ENCODE measurements at places on chromosomes 3 and 15. TPM values are rescaled to one million over a fixed set of nuclear protein-coding genes. Genes with fewer than 3 reads are reported as not detected.

SPATA12 gene
- not detected for total RNA-seq

RARRES1 gene
- total RNA-seq: not detected

SH3GL3 gene
- not detected for total RNA-seq

TTLL13 gene
- 1.4 TPM for total RNA-seq

DNA sequence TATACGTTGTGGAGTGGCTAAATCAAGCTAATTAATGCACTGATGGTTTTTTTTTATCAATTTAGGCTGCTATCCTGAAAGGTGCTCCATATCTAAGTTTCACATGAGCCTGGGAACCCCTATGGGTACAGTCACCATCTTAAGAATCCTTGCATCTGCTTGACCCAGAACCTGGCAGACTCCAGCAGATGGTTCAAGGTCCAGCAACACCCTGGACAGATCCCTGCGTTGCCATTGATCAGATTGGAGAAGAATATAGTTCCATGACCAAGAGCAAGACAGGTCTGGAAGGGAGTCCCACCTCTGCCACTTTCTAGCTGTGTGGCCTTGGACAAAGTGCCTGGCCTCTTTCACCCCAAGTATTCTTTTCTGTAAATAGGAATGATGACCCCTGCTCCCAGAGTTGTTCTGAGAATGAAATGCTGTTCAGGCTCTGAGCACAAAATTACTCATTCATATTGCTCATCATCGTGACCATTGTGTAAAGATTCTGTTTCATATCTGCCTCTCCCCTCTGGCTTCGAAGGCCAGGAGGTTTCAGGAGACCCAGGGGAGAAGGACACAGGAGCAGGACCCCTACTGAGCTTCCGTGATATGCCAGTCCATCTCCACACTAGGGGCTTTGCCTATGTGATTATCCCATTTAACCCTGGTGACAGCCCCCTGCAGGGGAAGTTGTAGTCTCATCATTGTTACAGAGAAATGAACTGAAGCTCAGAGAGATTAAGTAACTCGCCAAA lies 30.0 kb upstream of the TSEN2 start:
- DNase-seq: no peak
- H3K36me3 ChIP-seq: no peaks in the 10 kb centered on the region
- no peak overlapping the region for H3K27ac ChIP-seq

GRCh38 chr15:101026656-101027272 lies 107.6 kb downstream of the LRRK1 start:
- no peaks in the 10 kb centered on the region for H3K36me3 ChIP-seq
- H3K27ac ChIP-seq: no peak overlapping the region
- no peak overlapping the region for H3K4me3 ChIP-seq
- no peak for DNase-seq
- peaks cover 8% of the 10 kb centered on the region for H3K27me3 ChIP-seq

KBTBD12 gene
- not detected for total RNA-seq

DNA sequence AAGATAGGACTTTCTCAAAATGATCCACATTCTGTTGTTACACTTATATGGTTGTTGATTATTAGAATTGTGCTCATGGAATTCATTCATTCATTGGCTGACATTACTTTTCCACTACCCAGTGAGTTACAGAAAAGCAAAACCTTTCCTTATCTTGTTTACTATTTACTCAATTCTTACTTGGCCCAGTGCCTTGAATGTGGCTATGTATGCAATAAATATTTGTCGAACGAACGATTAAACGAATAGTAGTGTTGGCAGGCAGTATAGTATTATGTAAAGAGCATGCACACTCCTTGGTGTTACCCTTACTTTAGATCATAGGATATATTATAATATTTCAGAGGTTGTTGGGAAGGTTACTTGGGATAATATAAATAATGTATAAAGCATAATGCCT lies 31.0 kb downstream of the CTDSPL2 start:
- DNase-seq: no peak
- no peaks in the 10 kb centered on the region for H3K27me3 ChIP-seq
- no peak overlapping the region for H3K4me3 ChIP-seq
- H3K36me3 ChIP-seq: peaks cover 29% of the 10 kb centered on the region

GRCh38 chr3:46093966-46094365 lies 66.7 kb upstream of the XCR1 start:
- peaks cover 2% of the 10 kb centered on the region for H3K27me3 ChIP-seq
- no peak overlapping the region for H3K27ac ChIP-seq
- H3K4me3 ChIP-seq: no peak overlapping the region
- peaks cover 10% of the 10 kb centered on the region for H3K36me3 ChIP-seq
- peaks cover 76% of the 10 kb centered on the region for H3K4me1 ChIP-seq

DNA sequence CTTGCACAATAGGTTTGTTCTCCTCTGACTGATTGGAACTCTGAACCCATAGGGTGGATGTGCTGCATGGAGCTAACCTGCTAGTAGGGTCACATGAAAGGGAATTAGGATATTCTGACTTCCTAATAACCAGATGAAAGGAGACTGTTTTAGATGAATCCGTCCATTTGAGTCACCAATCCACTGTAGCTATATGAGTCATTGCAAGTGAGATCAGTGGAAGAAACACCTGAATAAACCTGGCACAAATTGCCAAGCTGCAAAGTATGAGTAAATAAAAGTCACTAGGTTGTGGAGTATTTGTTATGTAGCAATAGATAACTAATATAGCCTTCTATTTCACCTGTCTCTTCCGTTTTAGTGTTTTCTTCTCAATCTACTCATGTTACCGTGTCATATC lies 584.4 kb downstream of the PDCD6IP start:
- H3K4me3 ChIP-seq: no peak overlapping the region
- H3K36me3 ChIP-seq: no peaks in the 10 kb centered on the region
- no peaks in the 10 kb centered on the region for H3K4me1 ChIP-seq
- H3K27ac ChIP-seq: no peak overlapping the region
- DNase-seq: no peak

- H3K4me1 ChIP-seq: no peaks in the 10 kb centered on the region
- H3K27ac ChIP-seq: no peak overlapping the region
- no peaks in the 10 kb centered on the region for H3K27me3 ChIP-seq
- H3K36me3 ChIP-seq: no peaks in the 10 kb centered on the region
- DNase-seq: no peak
Observed at GRCh38 chr3:8480699-8481098, 20.9 kb upstream of the LMCD1 start.

SMCO1 gene
- not detected for total RNA-seq

IMPG2 gene
- 0.05 TPM for total RNA-seq

CCDC54 gene
- not detected for total RNA-seq

- H3K4me3 ChIP-seq: no peak overlapping the region
- H3K4me1 ChIP-seq: peaks cover 58% of the 10 kb centered on the region
- H3K27me3 ChIP-seq: no peaks in the 10 kb centered on the region
- H3K27ac ChIP-seq: peak overlapping the region; percentile 90
- peaks cover 84% of the 10 kb centered on the region for H3K36me3 ChIP-seq
- DNase-seq: no peak
Observed at GRCh38 chr3:16379838-16380237, 114.8 kb downstream of the OXNAD1 start.

GRCh38 chr15:43251871-43252250 lies 14.9 kb downstream of the TGM5 start:
- H3K4me1 ChIP-seq: peaks cover 39% of the 10 kb centered on the region
- DNase-seq: no peak
- H3K27ac ChIP-seq: peak overlapping the region; percentile 90
- no peaks in the 10 kb centered on the region for H3K27me3 ChIP-seq
- H3K4me3 ChIP-seq: peak overlapping the region; percentile 26

DNA sequence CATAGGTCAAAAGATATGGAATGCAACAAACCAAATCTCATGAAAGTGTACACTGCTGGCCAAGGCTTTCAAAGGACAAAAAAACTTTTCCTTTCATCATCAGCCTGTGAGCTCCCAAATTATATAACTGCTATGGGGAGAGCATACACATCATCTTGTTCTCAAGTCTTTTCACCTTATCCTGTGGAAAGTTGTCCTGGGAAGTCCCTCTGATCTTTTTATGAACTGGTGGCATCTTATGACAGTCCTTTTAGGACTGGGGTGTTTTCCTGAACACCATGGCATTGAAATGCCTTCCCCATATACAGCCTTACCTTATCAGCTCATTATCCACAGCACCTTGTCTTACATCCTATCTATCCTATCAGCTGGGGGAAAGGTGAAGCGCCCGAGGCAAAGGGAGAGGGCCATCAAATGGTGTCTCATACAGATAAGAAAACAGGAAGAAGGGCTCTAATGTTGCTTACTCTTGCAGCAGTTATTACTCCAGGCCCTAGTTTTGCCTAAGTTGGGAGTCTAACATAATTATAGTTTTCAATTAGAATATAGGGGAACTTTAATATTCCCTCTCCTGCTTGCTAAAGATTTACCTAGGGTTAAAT lies 61.5 kb upstream of the GOLIM4 start:
- H3K27me3 ChIP-seq: peaks cover 3% of the 10 kb centered on the region
- DNase-seq: no peak
- no peak overlapping the region for H3K4me3 ChIP-seq
- no peak overlapping the region for H3K27ac ChIP-seq
- H3K4me1 ChIP-seq: no peaks in the 10 kb centered on the region
- no peaks in the 10 kb centered on the region for H3K36me3 ChIP-seq

- no peaks in the 10 kb centered on the region for H3K36me3 ChIP-seq
- no peak overlapping the region for H3K4me3 ChIP-seq
- H3K27ac ChIP-seq: no peak overlapping the region
- H3K4me1 ChIP-seq: no peaks in the 10 kb centered on the region
- peaks cover 2% of the 10 kb centered on the region for H3K27me3 ChIP-seq
Observed at GRCh38 chr15:100216182-100216581, 125.6 kb downstream of the ADAMTS17 start.

DNA sequence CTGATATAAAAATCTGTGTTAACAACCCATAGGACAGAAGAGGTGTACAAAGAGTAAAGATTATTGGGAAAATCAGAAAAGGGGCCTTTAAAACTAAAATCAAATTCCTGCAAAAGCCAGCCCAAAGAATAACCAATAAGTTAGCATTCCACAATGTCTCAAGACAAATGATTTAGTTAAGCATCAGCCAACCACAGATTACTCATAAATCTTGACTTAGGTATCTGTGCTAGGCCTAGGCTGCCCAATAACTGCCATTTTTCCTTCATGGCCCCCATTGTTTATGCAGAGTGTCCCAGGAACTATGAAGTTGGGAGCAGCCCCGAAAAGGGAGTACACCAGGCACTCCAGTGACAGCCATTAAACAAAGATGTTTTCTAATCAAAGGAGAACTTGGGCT lies 7.4 kb downstream of the TRANK1 start:
- peaks cover 3% of the 10 kb centered on the region for H3K4me1 ChIP-seq
- peaks cover 6% of the 10 kb centered on the region for H3K27me3 ChIP-seq
- no peaks in the 10 kb centered on the region for H3K36me3 ChIP-seq
- no peak overlapping the region for H3K27ac ChIP-seq
- no peak overlapping the region for H3K4me3 ChIP-seq
- DNase-seq: no peak

NRG4 gene
- not detected for total RNA-seq

DNA sequence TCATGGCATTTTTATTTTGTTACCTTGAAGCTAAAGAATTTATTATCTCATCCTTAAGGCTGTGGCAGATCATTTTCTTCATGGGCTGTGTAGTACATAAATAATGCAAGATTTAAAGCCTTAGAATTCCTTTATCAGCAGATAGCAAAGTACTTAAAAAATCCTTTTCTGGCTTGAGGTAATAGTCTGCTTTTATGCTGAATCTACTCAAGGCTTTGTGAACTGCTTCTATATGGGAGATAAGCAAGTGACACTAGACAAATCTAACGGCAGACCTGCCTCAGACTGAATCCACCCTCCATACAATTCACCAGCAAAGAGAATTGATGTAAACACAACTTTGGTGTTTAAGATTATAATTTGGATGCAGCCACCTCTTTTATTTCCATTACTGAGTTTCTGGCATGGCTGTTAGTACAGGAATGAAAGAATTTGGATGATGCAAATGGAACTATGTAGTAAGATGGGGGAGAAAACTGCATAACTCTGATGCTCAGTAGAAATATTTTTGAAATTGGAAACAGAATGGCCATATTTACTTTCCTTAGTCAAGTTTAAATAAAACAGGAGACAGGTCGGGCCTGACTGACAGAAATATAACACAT lies 1121.5 kb downstream of the NAALADL2 start:
- H3K36me3 ChIP-seq: no peaks in the 10 kb centered on the region
- no peaks in the 10 kb centered on the region for H3K27me3 ChIP-seq
- no peaks in the 10 kb centered on the region for H3K4me1 ChIP-seq
- no peak overlapping the region for H3K27ac ChIP-seq

DNA sequence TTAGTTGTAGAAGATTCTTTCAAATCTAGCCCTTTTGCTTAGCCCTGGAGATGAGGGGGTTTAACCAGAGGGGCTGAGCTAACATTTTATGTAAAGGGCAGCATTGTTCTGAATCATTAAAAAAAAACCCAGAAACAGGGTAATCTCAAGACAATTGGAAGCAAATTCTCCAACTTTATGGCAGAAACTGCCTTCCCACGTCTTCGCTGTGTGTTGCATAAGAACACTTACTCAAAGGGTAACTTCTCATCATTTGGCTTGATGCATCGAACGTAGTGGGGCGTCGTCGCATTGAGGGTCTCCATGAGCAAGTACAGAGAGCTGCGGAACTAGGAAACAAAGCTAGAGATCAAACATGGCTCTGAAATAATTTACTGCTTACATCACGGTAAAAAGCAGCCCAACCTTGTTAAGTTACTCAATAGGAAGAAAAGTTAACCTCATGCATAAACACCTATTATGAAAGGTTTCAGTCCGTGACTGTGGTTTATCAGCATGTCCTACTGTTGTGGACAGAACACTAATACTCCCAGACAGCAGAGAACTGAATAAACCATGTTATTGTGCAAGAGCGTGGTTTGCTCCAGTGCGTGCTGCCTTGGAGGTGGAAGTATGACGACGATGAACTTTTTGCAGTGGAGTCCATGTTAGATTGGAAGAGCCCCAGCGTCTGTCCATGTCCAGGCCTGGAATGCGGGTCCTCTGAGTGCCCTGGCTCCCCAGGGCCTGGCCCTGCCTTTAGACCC lies 48.7 kb downstream of the MYO5C start:
- peaks cover 3% of the 10 kb centered on the region for H3K4me1 ChIP-seq
- H3K27me3 ChIP-seq: peaks cover 8% of the 10 kb centered on the region
- no peaks in the 10 kb centered on the region for H3K36me3 ChIP-seq
- DNase-seq: no peak

ALDH1A2 gene
- total RNA-seq: 0.57 TPM

GOLGA8S gene
- total RNA-seq: 0.07 TPM

DNA sequence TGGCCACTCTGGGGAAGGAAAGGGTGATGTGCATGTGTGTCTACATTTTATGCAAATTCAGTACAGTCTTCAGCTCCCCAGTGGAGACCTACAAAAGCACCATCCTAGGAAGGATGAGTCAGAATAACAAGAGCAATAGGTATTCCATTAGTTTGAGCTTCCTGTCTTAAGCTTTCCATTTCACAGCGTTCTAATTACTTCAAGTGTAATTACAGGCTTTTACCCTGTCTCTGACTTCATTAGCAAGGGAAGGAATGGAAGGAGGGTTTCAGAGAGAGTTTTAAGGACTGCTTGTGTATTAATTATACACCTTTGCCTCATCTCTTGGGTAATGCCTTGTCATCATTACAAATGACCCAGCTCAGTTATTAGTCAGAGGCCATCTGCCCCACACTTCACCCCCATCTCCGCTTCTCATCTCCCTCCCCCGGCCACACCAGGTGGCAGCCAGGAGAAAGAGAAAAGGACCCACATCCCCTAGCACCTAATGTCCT lies 202.8 kb upstream of the MRPL3 start:
- DNase-seq: no peak
- no peaks in the 10 kb centered on the region for H3K4me1 ChIP-seq
- H3K36me3 ChIP-seq: no peaks in the 10 kb centered on the region

Measured in activated CD4-positive, alpha-beta T cell treated with anti-CD3 and anti-CD28 coated beads, Interleukin-2, amount 10 ng/mL, durations not matched to agents 24 days and 14 days (primary cell).